SHP77 (cell line): ENCODE measurements at places on chromosomes 5 and 9.
A peak's percentile ranks its signal among the peaks of the same experiment; 100 is the strongest.

GRCh38 chr9:93122721-93123221, 11.3 kb downstream of the NINJ1 start:
- DNase-seq, result no peak

DNA sequence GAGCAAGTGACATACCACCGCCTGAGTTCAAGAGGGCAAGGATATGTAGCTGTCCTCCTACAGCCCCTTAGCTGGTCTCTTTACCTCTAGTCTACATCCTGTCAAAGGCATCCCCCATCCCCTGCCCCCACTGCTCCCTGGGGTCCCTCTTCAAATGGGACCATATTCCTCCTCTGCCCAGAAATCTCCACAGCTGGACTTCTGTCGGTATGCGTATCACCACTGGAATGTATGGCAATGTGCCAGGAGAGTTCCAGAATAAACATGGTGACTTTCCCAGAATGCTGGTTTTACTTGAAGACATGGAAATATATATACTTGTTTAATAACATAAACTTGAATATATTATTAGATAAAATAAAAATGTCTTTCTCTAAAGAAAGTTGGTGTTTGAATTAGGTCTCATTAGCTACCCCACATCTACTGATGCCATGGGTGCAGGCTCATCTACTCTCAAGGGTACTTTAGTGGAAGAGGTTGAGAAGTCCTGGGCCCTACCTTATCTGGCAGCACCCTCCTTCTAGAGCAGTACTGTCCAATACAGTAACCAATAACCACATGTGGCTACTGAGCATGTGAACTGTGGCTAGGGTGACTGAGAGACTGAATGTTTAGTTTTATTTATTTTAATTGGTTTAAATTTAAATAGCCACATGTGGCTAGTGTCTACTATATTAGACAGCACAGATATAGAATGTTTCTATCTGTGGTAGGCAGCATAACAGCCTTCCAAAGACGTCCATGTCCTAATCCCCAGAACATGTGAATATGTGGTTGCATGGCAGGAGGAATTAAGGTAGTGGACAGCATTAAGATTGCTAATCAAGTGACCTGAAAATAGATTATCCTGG, 181.7 kb upstream of the SLC30A5 start:
- DNase-seq, result no peak

- no peak for DNase-seq
These were observed 142.9 kb downstream of the BNC2 start for GRCh38 chr9:16727452-16728136.

- no peak for DNase-seq
These were observed 209.4 kb downstream of the NFIB start for GRCh38 chr9:14104496-14104895.

DNA sequence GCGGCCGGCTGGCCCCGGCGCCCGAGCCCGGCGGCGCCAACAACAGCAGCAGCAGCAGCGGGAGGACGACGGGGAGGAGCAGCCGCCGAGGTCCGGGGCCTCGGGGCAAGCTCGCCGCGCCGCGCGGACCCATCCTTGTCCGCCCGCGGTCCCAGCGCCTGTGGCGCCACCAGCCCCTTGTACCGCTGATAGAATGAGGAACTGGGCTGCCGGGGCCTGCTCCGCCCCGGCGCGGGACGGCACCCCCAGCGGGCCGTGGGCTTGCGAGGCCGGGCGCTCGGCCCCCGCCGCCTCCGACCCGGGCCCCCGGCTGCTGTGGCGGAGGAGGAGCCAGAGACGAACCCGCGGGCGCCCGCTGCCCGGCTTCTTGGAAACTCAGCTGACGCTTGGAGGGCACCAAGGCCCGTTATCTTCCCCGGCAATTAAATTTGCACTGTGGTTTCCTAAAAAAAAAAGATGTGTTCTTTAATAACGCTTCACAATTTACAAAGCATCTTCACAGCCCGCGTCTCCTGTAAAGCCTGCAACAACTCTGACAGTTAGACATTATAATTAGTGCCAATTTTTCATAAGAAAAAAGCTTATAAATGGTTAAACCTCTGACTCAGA, at the start of gene ARSB:
Gene ARSB (minus strand): TSS at position 195 of the 609 bp plus-strand sequence. CDS start 62 bp downstream, at position 133.
- DNase-seq, result peak; percentile 60

DNA sequence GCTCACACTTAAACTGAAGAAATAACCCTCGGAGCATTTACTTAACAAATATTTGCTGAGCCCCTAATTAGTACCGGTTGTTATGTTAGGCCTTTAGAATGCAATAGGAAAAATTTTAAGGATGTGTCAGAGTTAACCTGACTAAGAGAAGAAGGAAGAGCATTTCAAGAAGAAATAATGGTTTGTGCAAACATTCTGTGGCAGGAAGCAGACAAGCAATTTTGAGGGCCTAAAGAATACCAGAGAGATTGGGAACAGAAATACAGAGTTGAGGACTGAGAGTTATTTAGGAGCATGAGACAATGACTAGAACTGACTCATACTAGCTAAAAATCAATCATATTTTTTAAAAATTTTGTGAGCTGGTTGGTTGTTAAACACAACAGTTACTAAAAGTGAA, 218.8 kb downstream of the PRR16 start:
- DNase-seq, result no peak

- DNase-seq, result no peak
These were observed 45.0 kb upstream of the TNC start for GRCh38 chr9:115162946-115163345.

DNA sequence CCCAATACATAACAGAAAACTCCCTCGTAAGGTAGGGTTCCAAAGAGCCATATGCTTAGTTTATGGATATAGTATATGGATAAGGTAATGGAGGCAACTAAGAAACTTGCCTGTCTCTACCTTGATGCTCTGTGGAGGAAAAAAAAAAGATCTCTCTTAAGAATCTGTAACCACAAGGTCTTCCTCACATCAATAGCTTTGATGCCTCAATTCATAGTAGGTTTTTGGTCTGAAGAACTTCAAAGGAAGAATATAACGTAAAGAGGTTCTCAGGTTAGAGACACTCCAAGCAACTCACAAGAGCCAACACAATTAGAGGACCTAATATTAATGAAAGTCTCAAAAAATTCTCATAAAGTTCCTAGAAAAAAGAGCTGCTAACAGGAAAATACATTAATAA, 140.2 kb downstream of the FBN2 start:
- DNase-seq, result no peak

- no peak for DNase-seq
These were observed 70.8 kb downstream of the NXNL2 start for GRCh38 chr9:88605512-88606362.

DNA sequence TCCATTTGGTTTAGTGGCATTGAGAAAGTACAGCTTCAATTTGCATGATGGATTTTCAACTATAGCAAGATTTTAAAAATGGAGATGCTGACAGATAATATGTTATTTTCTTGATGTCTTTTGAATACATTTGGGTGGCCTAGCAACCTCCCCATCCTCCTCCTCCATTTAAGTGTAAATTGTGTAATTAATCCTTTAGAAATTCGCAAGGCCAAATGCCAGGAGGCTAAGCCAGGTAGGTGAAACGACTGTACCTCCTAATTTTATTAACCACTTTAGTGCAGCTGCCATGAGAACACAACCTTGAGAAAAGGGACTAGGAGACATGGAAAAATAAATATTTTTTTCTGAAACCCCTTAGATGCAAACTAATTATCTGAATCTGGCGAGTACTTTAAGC, 248.8 kb downstream of the MRPS30 start:
- DNase-seq, result no peak

- DNase-seq, result no peak
These were observed 112.9 kb downstream of the CAMK4 start for GRCh38 chr5:111337133-111337532.

GRCh38 chr9:2059274-2059929, 44.3 kb downstream of the SMARCA2 start:
- no peak for DNase-seq

GRCh38 chr5:44384816-44385215, 4.4 kb downstream of the FGF10 start:
- no peak for DNase-seq
